ENCODE measurements at places on chromosomes 11 and 22.

- no peak for DNase-seq
Observed at GRCh38 chr22:44575381-44576268, 77.6 kb upstream of the RTL6 start.

GRCh38 chr11:117702946-117703598, 93.9 kb downstream of the DSCAML1 start:
- no peak for DNase-seq

- no peak for DNase-seq
Observed at GRCh38 chr11:126363706-126364248, 8.3 kb downstream of the ST3GAL4 start.

DNA sequence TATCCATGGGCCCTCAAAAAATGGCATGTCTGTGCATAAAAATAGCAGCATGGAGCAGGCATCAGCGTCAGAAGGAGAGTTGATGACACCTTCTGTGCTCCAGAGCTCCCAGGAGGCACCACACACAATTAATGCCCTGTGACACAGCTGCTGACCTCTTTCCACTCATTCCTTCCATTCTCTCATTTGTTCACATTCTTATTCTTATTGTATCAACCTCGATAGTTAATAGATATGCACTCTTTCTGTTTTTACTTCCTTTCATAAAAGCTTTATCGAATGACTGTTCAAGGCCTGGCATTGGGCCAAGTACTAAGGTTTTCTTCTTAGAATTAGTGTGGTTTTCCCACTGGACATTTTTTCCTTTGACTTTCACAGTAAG, 266.0 kb upstream of the MTNR1B start:
- no peak for DNase-seq

- DNase-seq = no peak
Observed at GRCh38 chr11:79441461-79441875, 638 bp upstream of the TENM4 start.

DNA sequence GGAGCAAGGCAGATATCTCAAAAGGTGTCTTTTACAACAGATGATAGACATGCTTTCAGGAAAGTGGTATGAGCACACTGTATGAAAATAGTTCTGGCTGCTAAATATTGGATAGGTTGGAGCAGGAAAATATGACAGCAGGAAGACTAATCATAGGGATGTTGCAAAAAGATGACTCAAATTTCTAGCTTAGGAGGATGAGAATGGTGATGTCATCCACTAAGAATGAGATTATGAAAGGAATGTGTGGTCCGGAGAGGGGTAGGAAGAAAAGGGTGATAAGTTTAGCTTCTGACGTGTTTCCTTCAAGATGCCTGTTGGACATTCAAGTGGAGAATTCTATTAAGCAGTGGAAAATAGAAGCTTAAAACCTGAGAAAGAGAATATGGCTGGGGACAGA, 46.4 kb downstream of the RCN1 start:
- DNase-seq = no peak

DNA sequence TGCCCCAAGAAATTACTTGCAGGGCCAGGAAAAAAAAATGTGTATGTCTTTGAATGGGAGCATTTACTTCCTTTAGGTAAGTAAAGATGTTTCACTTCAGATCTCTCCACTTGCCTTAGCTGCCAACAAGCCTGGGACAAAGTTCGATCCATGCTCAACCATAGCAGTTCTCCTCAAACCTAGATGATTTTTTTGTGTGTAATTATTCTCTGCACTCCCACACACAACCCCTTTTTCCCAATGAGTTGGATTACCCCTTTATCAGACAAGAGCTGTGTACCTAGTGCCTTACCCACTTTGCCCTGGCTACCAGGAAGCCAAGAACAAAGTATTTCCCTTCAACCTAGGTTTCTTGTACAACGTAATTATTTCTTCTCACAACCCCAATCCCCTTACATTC, 35.6 kb downstream of the TPBGL start:
- DNase-seq = no peak

DNA sequence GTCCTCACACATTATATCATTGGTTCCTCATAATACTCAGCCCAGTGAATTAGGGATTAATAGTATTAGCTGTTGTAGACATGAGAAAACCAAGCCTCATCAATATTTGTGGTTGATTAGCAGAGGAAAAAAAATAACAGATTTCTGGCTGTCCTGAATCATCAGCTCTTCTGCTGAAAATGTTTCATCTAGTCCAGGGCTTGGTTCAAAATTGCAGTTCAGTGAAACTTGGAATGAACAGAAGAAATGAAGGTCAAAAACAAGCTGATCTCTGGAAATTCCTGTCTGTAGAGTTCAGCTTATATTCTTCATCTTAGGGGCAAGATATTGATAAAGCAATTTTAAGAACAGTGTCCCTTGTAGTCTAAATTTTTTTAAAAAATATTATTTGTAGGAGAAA, 361.1 kb upstream of the CCDC179 start:
- no peak for DNase-seq

DNA sequence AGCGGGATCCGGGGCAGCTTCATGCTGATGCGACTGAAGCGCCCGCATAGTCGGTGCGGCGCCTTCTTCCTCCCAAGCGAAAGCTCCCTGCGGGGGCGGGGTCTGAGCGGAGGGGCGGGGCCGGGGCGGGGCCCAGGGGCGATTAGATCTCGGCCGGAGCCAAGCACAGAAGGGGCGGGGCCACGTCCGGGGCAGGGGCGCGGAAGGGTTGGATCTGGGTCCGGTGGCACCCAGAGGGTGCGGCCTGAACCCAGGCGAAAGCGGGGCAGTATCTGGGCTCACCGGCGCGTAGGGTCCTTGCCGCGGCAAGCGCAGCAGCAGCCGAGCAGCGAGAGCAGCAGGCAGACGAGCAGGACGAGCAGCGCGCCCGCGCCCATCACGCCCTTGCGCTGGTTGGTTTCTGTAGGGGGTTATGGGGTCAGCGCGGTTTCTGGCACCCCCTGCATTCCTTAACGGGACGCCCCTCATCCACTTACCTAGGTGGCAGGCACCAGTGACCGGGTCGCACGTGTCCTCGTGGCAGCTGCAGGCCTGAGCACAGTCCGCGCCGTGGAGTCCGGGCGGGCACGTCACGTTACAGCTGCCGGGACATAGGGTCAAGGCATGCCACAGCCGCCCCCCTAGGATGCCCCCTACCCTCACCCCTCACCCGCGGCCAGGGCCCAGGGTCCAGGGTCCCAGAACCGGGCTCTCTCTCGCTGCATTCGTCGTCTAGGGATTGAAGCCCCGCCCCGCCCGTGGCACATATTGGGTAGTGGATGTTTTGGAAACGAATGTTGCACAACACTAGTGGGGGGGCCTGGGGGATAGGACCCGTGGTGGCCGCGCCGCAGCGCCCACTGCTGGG, 8.1 kb downstream of the SCARF2 start:
- peak; percentile 80 for DNase-seq

GRCh38 chr11:1352696-1353382, 36.9 kb upstream of the BRSK2 start:
- DNase-seq = no peak

All from activated CD4-positive, alpha-beta T cell treated with anti-CD3 and anti-CD28 coated beads for 4 hours (primary cell).